ENCODE measurements at places on chromosomes 1 and 21. TPM values are rescaled to one million over a fixed set of nuclear protein-coding genes. Genes with fewer than 3 reads are reported as not detected.
A peak's percentile ranks its signal among the peaks of the same experiment; 100 is the strongest.

Gene TNFSF18
- not detected for total RNA-seq

DNA sequence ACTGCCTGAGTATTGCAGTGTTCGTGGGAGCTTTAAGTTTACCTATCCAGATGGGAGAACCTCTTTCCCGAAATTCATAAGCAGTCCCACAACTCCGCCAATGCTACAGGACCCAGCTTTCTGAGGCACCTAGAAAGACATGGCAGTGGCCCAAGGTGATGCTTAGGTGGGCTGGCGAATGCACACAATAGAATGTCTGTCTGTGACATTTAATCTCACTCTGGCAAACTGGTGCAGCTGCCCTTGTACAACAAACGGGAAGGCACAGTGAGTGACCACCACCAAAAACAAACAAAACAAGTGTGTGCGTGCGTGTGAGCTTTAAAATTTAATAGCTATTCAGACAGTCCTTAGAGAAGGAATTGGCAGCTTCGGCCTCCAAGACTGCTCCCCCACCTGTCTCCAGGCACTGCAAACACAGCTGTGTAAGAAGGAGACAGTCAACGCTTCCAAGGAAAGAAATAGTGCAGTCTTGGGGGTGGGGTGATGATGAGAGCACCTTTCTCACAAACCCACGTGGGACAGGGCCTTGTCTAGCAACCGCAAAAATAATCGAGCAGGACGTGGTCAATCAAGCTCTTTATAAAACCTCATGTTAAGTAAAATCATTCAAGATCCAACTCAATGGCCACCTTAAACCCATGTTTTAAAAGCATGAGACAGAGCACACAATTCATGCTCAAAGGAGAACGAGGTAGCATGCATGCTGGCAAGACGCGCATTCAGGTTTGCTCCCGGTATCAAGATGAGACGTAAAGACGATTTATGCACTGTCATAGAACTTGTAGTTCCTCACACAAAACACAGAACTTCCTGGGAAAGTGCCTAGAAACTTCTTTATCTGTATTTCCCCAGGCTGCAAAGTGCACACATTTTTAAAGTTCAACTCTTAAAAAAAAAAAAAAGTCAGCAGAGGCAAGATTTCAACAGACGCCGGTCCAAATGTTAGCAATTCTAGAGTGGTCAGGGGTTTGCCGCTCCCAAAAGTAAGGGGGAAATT is 84.1 kb downstream of the TM2D1 start:
- no peak for DNase-seq
- H3K27me3 ChIP-seq: no peaks in the 10 kb centered on the region
- no peaks in the 10 kb centered on the region for H3K36me3 ChIP-seq
- peaks cover 29% of the 10 kb centered on the region for H3K4me1 ChIP-seq
- peak overlapping the region; percentile 91 for H3K27ac ChIP-seq

DNA sequence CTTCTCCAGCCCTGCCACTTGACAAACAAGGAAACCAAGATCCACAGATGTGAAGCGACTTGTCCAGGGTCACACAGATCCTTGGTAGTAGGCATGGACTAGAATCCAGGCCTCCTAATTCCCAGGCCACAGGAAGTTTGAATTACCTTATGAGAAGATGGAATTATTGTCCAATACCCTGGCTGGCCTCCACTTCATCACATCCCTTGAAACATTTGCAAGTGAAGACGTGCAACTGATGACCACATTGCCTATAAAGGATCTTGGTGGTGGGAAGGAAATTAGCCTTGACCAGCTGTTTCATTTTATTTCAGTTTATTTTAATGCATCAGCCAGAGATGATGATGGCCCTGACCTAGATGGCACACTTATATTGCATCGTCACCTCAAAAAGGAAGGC is 165.8 kb upstream of the CAMK1G start:
- no peaks in the 10 kb centered on the region for H3K27me3 ChIP-seq
- DNase-seq: no peak
- no peaks in the 10 kb centered on the region for H3K36me3 ChIP-seq
- no peak overlapping the region for H3K27ac ChIP-seq
- no peaks in the 10 kb centered on the region for H3K4me1 ChIP-seq
- no peak overlapping the region for H3K4me3 ChIP-seq

Gene ERICH3
- total RNA-seq: not detected

Gene TRIM45
- total RNA-seq: 1.9 TPM

DNA sequence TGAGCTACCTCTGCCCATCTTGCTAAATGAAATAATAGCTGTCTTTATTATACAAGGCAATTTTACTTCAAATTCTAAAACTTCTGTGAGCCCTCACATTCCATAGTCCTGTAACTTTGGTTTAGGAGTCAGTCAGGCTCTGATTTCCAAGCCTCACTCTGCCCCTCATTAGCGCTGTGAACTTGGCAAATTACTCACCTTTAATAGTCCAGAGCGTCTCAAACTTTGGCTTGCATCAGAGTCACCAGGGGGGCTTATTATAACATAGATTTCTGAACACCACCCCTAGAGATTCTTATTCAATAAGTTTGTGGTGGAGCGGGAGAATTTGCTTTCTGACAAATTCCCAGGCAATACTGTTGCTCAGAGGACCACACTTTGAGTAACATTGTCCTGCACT is 126.2 kb upstream of the FGGY start:
- H3K36me3 ChIP-seq: no peaks in the 10 kb centered on the region
- H3K4me3 ChIP-seq: no peak overlapping the region
- no peak overlapping the region for H3K27ac ChIP-seq
- H3K27me3 ChIP-seq: no peaks in the 10 kb centered on the region

DNA sequence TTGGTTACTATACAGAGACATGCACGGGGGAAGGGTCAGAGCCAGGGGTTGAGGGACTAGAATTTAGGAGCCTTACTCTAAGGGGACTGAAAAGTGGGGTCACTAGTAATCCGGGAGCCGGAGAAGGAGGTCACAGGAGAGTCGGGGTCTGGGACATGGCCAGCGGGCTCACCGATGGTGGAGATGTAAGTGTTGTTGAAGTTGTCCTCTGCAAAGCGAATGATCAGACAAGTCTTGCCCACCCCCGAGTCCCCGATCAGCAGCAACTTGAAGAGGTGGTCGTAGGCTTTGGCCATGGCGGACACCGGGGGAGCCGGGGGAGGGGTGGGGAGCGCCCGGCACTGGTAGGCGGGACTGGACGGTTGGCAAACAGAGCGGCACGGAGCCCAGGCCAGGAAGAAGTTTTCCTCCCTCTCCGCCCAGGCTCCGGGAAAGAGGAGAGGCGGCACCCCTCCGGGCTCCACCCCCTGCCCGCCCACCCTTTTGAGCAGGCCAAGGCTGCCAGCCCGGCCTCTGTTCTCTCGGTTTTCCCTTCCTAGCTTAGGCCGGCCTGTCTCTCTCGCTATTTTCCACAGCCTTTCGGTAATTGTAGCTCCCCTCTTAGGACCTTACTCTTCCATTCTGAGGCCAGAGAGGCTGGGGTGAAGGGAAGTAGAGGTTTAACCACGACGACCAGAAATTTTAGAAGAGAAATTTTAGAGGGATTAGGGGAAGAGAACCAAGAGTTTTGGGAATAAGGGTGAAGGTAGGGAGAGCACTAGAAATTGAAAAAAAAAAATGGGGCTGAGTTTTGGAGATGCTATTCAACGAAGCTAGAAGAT is at the start of gene RAB13:
Gene RAB13, minus strand, starts transcription at position 399 of the 821 bp plus-strand sequence. Its CDS starts 103 bp downstream, at position 296.
- peak within 1 kb of the TSS; percentile 88 for H3K27ac ChIP-seq
- no peaks in the 10 kb centered on the region for H3K27me3 ChIP-seq
- H3K36me3 ChIP-seq: peaks cover 4% of the 10 kb centered on the region
- peak within 1 kb of the TSS; percentile 71 for H3K4me3 ChIP-seq

GRCh38 chr21:20649231-20649630 is 349.0 kb upstream of the NCAM2 start:
- no peak for DNase-seq
- no peaks in the 10 kb centered on the region for H3K27me3 ChIP-seq
- H3K4me1 ChIP-seq: no peaks in the 10 kb centered on the region
- H3K36me3 ChIP-seq: no peaks in the 10 kb centered on the region

Gene CELA3A
- total RNA-seq: not detected

DNA sequence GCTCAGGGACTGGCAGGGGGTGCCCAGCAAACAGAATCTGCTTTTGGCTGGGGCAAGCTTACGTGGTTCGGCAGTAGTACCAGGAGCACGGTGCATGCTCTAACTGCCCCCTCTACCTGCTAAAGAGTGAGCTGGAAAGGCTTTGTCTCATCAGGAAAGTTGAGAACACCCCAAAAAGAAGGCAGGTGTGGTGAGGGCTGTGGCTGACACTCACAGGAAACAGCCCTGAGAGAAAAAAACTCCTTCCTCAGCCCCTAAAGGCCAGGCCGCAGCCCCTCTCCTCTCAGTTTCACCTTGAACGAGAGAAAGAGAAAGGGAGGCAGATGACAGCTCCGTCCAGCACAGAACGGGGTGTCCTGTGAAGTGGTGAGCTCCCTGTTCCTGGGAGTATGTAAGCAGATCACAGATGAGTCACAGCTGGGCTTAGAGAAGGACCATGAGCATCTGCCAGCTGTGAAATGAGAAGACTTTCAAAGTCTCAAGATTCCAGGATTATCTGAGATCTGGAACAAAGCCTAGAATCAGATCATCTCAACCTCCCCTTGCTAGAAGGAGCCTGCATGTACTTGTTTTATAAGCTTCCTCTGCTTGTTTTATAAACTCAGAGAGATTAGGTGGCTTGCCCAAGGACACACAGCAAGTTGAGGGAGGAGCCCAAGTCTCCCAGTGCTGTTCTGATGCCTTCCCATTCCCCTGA is 13.4 kb downstream of the LAPTM5 start:
- no peak overlapping the region for H3K4me3 ChIP-seq
- no peak overlapping the region for H3K27ac ChIP-seq
- H3K36me3 ChIP-seq: no peaks in the 10 kb centered on the region
- H3K27me3 ChIP-seq: no peaks in the 10 kb centered on the region

GRCh38 chr1:39398278-39399021 is 93.0 kb upstream of the BMP8A start:
- peaks cover 1% of the 10 kb centered on the region for H3K36me3 ChIP-seq
- H3K4me3 ChIP-seq: no peak overlapping the region

Gene KIF21B
- total RNA-seq: 10.2 TPM

GRCh38 chr21:15241997-15242736 is 177.4 kb upstream of the NRIP1 start:
- DNase-seq: no peak
- no peaks in the 10 kb centered on the region for H3K36me3 ChIP-seq
- no peak overlapping the region for H3K4me3 ChIP-seq
- H3K27me3 ChIP-seq: no peaks in the 10 kb centered on the region
- H3K27ac ChIP-seq: no peak overlapping the region
- H3K4me1 ChIP-seq: no peaks in the 10 kb centered on the region

GRCh38 chr1:224696891-224697765 is 81.0 kb downstream of the CNIH3 start:
- no peak for DNase-seq
- no peaks in the 10 kb centered on the region for H3K36me3 ChIP-seq
- H3K4me1 ChIP-seq: no peaks in the 10 kb centered on the region
- no peak overlapping the region for H3K27ac ChIP-seq

DNA sequence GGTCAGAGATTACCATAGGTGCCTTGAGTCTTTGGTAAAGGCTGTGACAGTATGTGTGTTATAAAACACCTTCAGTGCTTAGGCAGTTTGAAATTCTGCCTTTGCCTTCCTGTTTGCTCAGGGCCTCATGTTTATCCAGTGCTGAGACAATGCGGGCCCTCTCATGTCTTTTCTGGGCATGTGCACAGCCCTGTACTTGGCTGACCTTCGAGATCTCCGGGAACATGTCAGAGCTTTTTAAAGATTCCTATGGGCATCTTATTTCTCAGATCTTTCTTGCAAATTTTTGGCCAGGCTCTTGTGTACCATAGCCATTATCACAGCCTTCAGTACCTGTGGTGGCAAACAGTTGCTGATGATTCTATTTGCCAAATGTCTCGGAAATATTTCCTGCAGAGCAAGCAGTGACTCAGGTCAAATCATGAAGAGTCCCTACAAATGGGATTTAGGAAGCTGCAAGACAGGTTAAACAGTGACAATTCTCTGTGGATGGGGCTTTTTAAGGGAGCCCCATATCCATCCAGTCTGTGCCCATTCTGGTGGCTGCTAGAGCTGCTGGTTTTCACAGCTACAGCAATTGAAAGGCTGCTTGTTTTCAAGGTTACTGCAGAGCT is 42.1 kb downstream of the HOOK1 start:
- H3K36me3 ChIP-seq: no peaks in the 10 kb centered on the region
- H3K4me3 ChIP-seq: no peak overlapping the region
- DNase-seq: no peak
- H3K27me3 ChIP-seq: no peaks in the 10 kb centered on the region
- H3K4me1 ChIP-seq: no peaks in the 10 kb centered on the region
